ENCODE measurements at places on chromosomes 12 and 14. TPM values are rescaled to one million over a fixed set of nuclear protein-coding genes. Genes with fewer than 3 reads are reported as not detected.

GRCh38 chr12:88266806-88267360 lies 124.8 kb downstream of the TMTC3 start:
- no peak for DNase-seq

DNA sequence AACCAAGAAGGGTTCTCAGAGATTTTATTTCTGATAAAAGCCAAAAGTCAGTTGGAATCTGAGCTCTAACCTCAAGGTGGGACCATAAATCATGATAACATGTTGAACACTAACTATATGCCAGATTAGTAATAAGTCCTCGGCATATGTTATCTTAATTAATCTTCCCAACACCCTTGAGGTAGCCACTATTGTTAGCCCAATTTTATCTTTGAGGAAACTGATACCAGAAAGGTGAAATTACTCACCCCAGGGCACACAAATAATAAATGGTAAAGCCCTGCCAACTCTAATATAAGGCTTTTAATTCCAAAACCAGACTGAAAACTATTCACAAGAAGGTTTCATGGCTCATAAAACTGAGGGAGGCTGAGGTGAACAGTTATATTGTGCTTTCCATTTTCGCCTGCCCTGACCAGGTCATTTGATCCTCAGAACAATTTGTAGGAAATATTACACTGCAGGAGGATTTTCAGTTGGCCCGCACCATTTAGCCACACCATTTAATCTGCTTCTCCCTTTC lies 16.1 kb upstream of the NUAK1 start:
- DNase-seq, result no peak

GRCh38 chr12:124236625-124237031 lies 58.3 kb upstream of the RFLNA start:
- DNase-seq, result no peak

Gene GZMH
- 4.0 TPM for polyA plus RNA-seq

- no peak for DNase-seq
Observed at GRCh38 chr14:67237591-67237990, 3.6 kb upstream of the PALS1 start.

GRCh38 chr14:55600784-55601561 lies 21.0 kb downstream of the KTN1 start:
- no peak for DNase-seq

- DNase-seq, result no peak
Observed at GRCh38 chr12:3454780-3455179, 36.2 kb upstream of the PRMT8 start.

DNA sequence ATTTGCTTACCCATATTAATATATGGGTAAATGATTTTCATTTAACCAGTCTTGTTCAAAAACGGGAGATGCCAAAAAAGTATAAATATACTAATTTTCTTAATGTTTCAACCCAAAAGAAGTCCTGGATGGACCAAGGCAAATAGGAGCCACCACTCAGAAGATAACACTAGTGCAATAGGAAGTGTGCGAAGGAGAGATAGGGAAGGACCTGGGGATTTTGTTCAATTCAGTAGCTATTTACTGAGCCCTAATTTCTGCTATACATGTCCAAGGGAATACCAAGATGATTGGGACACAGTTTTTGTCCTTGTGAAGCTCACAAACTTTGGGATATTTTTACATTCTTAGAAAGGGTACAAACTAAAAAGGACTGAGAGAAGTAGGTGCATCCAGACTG lies 1.5 kb downstream of the CMAS start:
- no peak for DNase-seq

- DNase-seq, result peak; percentile 40
Observed at GRCh38 chr14:31090883-31091764, 64.9 kb upstream of the STRN3 start.

Gene SPX
- polyA plus RNA-seq, result 1.5 TPM

DNA sequence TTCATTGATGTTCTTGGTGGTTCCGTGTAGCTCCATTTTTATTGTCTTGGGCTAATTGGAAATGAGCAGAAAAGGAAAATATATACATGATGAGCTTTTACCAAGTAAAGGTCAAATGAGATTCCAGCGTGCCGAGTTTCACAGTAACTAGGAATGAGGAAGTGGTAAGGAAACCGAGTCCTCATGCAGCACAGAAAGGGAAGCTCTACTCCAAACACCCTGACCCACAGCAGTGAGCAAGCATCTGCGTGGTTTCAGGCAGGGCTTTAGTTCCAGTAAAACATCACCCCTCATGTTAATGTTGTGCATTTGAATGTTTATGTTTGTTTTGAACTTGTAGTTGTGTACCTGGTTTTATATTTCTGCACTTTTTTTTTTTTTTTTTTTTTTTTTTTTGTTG lies 208.0 kb downstream of the SLC41A2 start:
- DNase-seq, result no peak

DNA sequence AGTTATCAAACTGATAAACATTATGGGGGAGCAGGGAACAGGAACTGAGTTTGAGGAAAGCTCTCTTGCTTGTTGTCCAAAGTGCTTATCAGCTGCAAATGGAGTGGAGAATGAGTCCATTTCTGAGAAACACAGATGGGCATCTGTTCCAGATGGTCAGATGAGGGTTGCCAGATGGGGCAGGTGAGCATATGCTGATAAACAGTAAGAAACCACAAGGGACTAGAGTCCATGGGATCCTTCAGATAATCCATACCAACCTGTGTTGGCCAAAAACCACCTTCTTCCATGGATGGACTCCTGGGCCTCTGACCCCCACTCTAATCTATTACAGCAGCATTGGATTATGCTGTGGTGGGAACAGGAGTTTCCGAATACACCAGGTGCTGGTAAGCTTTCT lies 38.3 kb downstream of the GNS start:
- no peak for DNase-seq
